ENCODE measurements at places on chromosomes 4 and X.

DNA sequence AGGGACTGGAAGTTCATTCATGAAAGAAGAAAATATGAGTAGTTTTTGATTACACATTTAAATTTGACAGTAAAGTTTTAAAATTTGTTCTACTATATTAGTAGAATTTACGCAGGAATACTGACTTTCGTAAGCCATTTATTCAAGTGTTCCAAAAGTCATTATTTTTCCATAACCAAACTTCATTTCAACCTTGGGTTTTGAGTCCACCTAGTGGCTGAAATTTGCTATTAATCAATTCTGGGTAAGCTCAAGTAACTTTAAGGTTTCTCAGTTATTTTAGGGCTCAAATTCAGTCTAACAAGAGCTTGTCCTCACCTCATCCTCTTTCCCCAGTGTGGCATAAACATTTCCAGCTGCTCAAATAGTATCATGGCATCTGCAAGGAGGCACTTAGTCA is 175.4 kb downstream of the SH3BGRL start:
- no peak for DNase-seq

DNA sequence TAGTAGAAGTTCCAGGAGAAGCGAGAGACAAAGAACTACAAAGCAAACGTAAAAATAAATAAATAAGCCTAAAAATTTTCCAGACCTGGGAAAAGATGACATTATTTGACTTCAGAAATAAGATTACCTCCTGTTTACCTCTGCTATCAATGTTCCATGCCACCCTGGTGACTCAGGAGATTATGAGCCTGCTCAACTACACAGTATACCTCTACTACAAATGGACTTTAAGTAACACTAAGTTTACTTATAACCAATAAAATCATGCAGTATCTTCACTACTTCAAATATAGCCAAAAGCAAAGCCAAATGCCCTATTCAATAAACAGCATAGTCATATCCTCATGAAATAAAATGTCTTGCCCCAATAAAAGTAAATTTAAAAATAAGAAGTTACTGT is 105.4 kb downstream of the CYLC1 start:
- DNase-seq, result no peak

GRCh38 chr4:37699868-37700481 is 13.8 kb upstream of the RELL1 start:
- DNase-seq, result no peak

DNA sequence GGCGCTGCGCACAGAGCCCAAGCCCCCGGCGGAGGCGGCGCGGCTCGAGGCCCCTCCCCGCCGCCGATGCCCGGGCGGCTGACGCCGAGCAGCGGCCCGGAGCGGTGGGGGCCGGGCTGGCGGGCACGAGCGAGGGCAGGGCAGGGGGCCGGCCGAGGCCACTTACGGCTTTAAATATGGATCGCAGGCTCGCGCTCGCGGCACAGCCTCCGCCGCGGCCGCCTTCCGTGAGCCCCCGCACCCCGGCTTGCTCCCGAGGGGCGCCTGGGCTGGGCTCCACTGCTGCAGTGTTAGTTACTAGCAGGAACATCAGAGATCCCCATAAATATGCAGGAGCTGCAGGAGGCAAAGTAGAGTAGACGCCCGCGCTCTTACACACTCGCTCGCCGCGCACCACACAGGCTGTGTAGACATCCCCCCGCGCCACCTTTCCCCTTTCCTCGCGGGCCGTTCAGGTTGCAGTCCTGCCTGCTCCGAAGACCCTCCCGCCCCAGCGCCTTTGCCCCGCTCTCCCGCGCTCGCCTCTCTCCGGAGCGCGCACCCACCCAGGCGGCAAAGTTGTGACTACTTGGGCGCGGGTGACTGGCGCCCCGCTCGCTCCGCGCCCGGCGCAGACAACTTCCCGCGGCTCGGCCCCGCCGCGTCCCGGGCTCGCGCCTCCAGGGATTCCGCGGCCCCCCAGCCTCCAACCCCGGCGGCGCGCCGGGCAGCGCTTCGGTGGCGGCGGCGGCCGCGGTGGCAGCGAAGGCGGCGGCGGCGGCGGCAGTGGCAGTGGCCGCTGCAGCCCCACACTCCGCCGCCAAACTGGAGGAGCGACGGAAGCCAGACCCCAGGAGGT is 152.0 kb upstream of the SLC4A4 start:
- DNase-seq, result peak; percentile 8

- DNase-seq, result no peak
Measured at GRCh38 chr4:117514391-117515175, 429.2 kb upstream of the TRAM1L1 start.

DNA sequence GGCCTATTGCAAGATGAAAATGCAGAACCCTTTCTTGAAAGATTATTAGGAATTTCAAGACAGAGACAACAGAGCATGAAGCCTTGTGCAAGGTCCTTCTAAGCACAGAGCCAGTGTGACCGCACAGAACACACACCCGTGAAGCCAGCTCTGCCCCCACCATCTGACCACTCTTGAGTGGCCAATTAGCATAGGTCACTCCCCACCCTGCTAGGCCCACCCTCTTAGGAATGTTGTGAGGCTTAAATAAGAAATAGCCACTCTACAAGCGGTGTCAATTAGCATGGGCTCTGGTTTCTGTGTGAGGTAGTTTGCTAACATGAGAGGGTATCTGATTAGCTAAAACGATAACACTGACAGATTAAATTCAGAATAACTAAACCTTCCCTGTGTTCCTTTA is 152.9 kb downstream of the PTTG2 start:
- no peak for DNase-seq

- no peak for DNase-seq
Measured at GRCh38 chr4:81839347-81840042, 367.8 kb upstream of the RASGEF1B start.

GRCh38 chr4:187887906-187888305 is 107.7 kb upstream of the ZFP42 start:
- no peak for DNase-seq

GRCh38 chr4:185396724-185397385 is at the start of gene ANKRD37:
Gene ANKRD37, plus strand, starts transcription at chr4:185396841. Its CDS starts 83 bp downstream, at chr4:185396924.
- no peak for DNase-seq

- no peak for DNase-seq
Measured at GRCh38 chrX:109739625-109740432, 6.8 kb upstream of the ACSL4 start.

DNA sequence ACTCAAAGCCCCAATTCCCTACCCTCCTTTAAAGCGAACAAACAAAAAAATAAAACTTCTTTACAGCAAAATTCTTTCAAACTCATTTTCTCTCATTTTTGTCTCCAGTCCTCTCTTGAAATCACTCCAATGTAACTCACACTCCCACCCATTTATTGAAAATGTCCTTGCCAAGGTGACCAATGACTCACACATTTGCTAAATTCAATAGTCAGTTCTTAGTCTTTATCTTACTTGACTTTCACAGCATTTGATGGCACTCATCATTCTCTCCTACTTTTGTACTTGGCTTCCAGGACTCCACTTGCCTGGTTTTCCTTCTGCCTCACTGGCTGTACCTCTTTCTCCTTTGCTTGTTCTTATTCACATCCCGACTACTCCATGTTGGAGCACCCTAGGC is 19.9 kb downstream of the CC2D2A start:
- DNase-seq, result no peak

DNA sequence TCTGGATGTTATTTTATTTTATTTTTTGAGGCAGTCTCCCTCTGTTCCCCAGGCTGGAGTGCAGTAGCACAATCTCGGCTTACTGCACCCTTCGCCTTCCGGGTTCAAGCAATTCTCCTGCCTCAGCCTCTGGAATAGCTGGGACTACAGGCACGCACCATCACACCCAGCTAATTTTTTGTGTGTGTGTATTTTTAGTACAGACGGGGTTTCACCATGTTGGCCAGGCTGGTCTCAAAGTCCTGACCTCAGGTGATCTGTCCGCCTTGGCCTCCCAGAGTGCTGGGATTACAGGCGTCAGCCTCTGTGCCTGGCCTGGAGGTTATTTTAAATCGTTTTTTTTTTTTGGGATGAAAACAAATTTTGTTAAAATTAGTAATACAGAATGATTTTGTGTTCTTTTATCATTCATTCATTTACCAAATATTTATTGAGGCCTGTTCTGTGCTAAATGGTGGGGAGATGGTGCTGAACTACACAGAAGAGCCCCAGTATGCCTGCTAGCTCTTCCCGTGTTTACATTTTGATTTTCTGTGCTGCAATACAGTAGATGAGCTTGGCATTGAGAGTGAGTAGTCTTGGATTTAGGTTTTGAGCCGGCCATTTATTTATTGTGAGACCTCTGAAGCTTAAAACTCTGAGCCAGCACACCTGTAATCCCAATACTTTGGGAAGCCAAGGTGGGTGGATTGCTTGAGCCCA is 22.7 kb downstream of the ADD1 start:
- no peak for DNase-seq

GRCh38 chr4:183541752-183542040 is 36.8 kb downstream of the ING2 start:
- DNase-seq, result no peak

GRCh38 chr4:13892739-13893105 is 265.2 kb upstream of the BOD1L1 start:
- DNase-seq, result no peak

DNA sequence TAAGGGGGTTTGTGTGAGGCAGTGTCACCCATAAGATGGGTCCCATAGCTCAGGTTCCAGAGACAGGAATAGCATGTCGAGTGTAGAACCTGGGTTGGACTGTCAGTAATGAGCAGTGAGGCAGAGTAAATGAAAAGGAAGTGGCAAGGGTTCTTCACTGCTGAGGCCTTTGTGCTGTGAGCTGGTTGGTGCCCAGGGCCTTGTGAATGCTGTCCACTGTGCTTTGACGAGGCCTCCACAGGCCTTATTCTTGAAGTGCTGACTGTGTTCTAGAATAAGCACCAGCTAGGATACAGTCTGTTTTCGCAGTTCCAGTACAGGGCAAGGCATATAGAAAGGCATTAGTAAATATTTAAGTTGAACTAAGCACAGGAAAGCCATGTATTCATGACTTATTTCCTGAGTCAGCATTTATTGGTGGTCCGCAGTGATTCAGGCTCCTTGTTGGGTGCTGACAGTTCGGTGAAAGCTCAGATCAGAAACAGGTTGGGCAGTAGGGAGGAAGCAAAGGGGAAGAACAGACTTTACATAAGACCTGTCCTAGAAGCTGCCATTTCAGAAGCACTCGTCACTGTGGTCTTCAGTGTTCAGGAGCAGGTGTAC is 25.6 kb upstream of the TADA2B start:
- DNase-seq, result no peak

DNA sequence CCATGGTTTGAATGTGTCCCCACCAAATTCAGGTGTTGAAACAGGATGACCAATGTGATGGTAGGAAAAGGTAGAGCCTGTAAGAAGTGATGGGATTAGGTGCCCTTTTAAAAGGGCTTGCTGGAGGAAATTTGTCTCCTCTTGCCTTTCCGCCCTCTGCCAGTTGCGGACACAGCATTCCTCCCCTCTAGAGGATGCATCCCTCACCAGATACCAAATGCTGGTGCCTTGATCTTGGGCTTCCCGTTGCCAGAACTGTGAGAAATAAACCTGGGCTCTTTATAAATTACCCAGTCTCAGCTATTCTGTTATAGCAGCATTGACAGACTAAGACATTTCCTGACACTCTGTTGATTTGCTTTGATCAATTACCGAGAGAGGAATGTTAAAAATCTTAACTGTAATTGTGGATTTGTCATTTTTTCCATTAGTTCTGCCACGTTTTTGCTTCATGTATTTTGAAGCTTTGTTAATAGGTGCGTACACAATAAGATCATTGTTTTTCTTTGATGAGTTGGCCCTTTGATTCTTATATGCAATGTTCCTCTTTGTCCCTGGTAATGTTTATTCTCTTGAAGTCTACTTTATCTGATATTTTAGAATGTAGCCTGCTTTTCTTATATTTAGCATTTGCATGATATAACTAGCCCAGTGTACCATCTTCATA is 13.3 kb downstream of the NFKB1 start:
- DNase-seq, result no peak

DNA sequence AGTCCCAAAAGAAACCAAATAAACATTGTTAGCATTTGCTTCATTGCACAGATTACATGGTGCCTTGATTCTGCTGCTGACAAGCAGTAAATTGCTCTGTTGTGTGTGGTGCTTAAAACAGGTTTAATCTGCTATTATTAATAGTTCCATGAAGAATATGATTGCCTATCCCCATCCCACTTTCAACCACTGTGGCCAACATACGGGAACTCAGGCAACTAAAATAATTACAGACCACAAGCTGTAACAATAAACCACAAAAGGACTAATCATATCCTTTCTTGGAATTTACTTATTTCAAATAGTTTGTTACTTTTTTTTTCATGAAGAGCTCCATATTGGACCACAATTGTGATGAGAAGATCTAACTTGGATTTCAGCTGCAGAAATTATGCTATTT is 131.5 kb downstream of the PACRGL start:
- no peak for DNase-seq

- DNase-seq, result no peak
Measured at GRCh38 chr4:126591583-126591982, 1041.2 kb upstream of the INTU start.

DNA sequence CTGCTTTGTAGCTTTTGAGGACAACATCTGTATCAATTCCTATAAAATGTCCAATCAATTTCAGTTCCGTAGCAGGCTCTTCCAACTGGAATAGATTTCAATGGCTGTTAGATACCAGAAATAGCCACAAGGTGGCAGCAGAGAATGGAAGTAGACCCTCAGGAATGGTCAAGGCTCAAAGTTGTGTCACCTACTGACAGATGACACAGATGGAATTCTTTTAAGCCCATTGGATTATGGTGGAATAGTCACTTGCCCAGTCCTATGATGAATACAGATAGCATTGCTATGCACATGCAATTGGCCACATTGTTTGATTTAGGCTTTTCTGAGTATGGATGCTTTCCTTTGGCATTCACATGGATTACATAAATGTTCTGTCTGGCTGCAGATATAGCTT is 130.4 kb upstream of the RADX start:
- peak; percentile 2 for DNase-seq

GRCh38 chr4:90306810-90307209 is 179.6 kb downstream of the CCSER1 start:
- DNase-seq, result no peak

DNA sequence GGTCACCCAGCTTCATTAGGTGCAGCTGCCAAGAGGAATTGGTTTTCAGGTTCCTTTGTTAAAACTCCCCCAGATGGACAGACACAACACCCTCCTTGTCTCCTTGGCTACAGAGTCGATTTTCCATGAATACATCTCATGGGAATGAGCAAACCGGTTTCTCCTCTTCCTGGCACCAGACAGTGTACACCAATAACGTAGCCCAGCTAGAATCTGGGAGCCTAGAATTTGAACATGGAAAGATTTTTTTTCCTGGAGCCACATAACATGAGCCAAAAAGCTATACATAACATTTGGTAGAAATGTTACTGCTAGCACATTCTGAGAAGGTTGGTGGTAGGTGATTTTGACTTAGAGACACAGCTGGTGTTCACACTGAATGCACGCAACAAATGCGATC is 62.9 kb upstream of the SLC34A2 start:
- no peak for DNase-seq

GRCh38 chr4:77695774-77696173 is 90.2 kb downstream of the CXCL13 start:
- no peak for DNase-seq

DNA sequence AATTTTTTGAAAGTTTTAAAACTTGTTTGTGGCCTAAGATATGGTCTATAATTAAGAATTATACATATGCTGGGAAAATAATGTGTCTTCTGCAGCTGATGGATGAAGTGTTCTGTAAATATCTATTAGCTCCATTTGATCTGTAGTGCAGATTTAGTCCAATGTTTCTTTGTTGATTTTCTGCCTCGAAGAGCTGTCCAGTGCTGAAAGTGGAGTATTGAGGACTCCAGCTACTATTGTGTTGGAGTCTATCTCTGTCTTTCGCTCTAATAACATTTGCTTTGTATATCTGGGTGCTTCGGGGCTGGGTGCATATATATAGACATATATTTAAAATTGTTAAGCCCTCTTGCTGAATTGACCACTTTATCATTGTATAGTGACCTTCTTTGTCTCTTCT is 2127.3 kb downstream of the PCDH7 start:
- no peak for DNase-seq
